Left lobe of liver (tissue), 2 donors: ENCODE measurements at places on chromosomes 2 and 18. TPM values are rescaled to one million over a fixed set of nuclear protein-coding genes. Genes with fewer than 3 reads are reported as not detected.

The CNPPD1 gene
- 31.2 TPM for total RNA-seq

The TIGD1 gene
- 1.3 TPM for total RNA-seq

The KLHL29 gene
- 2.3 TPM for total RNA-seq

The MEP1B gene
- total RNA-seq = 1.3 TPM

The RBMS1 gene
- 9.3 TPM for total RNA-seq

The LDLRAD4 gene
- 41.9 TPM for total RNA-seq

The PJVK gene
- total RNA-seq = 1.8 TPM

The CEP192 gene
- total RNA-seq = 9.5 TPM

The SLC16A14 gene
- 1.6 TPM for total RNA-seq

The ZAP70 gene
- total RNA-seq = 1.5 TPM

The ANKRD62 gene
- total RNA-seq = not detected

The RUFY4 gene
- total RNA-seq = not detected
